ENCODE measurements at places on chromosomes 12 and 14. TPM values are rescaled to one million over a fixed set of nuclear protein-coding genes. Genes with fewer than 3 reads are reported as not detected.

- peak overlapping the region; percentile 21 for H3K27ac ChIP-seq
- H3K36me3 ChIP-seq = no peaks in the 10 kb centered on the region
Measured at GRCh38 chr12:68454892-68455291, 122.7 kb upstream of the MDM1 start.

DNA sequence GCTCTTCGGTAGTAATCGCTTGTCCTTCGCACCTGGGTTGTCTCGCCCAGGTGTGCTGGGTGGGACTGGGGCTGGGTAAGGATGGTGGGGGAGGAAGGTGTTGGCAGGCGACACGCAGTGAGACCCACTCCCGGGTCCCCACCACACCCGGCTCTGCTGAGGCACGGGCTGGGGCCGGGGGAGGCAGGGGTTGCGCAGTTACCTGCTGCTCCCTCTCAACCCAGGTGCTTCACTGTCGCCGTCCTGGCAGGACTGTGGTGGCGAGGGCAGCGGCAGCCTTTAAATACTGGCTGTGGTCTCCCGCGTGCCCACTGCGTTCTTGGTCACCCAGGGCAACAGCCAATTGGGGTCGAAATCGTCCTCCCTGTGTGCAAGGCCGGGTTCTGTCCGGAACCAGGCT lies at the start of gene CCER1:
Gene CCER1 (minus strand): TSS at position 256 of the 400 bp plus-strand sequence. CDS start 434 bp downstream, outside the sequence.
- no peak within 1 kb of the TSS for H3K27ac ChIP-seq
- H3K36me3 ChIP-seq = no peaks in the 10 kb centered on the region
- no peak for DNase-seq
- H3K27me3 ChIP-seq = peaks cover 3% of the 10 kb centered on the region
- peaks cover 5% of the 10 kb centered on the region for H3K4me1 ChIP-seq
- no peak within 1 kb of the TSS for H3K4me3 ChIP-seq

DNA sequence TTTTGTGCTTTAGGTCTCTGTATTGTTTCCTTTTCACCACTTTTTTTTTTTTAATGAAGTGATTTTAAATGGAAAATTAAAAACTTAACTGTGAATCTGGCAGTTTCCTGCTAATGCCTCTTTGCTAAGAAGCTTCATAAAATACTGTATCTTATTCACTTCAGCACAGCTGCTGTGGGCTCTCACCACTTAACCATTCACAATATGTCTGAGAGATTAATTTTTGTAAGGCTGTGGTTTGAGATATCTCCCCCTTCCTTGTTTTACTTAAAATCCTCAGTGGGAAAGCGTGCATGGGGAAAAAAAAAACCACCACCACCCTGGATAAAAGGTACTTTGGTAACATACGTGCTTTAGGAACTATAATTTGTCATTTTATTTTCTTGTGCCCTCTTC lies 115.9 kb downstream of the ETV6 start:
- H3K27me3 ChIP-seq = no peaks in the 10 kb centered on the region
- DNase-seq = no peak

GRCh38 chr12:113727651-113728061 lies 238.5 kb downstream of the RBM19 start:
- H3K27ac ChIP-seq = no peak overlapping the region
- DNase-seq = no peak
- no peaks in the 10 kb centered on the region for H3K4me1 ChIP-seq

GRCh38 chr12:48954841-48955501 lies 2.3 kb downstream of the ARF3 start:
- peaks cover 2% of the 10 kb centered on the region for H3K36me3 ChIP-seq
- peaks cover 23% of the 10 kb centered on the region for H3K4me1 ChIP-seq
- H3K4me3 ChIP-seq = peak overlapping the region; percentile 55

DNA sequence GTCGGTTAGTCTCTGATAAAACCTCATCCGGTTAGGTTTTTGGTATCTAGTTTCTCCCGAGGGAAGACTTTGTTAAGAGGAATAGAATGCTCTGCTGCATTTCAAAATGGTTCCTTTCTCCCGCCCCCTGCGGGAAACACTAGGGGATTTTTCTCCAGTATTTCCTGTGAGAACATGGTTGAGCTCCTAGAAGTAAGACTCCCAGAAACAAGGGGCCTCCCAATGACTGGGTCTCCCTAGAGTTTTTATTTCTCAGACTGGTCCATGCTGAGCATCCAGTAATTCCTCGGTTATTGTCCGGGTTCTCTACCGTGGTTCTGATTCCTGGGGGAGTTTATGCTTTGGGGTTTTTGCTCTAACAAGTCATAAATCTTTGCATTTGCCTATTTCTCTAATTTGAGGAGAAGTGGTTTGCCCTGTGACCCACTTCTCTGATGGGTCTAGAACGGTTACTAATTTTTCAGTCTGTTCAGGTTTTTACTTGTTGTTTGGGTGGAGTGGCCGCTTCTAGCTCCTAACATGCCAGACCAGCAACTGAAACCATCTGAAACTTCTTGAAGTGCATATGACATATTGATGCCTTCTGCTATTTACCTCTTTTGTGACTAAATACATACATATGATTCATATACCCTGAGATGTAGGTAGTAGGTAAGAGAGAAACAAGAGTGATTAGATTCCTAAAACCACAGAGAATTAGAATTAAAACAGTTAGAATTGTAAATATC lies 25.1 kb downstream of the TESPA1 start:
- no peaks in the 10 kb centered on the region for H3K4me1 ChIP-seq
- H3K36me3 ChIP-seq = no peaks in the 10 kb centered on the region
- H3K4me3 ChIP-seq = no peak overlapping the region
- no peak overlapping the region for H3K27ac ChIP-seq
- no peak for DNase-seq
- peaks cover 9% of the 10 kb centered on the region for H3K27me3 ChIP-seq

GRCh38 chr12:120259418-120260202 lies 5.9 kb downstream of the PXN start:
- DNase-seq = no peak
- no peak overlapping the region for H3K4me3 ChIP-seq
- H3K27ac ChIP-seq = peak overlapping the region; percentile 48
- H3K27me3 ChIP-seq = no peaks in the 10 kb centered on the region
- peaks cover 78% of the 10 kb centered on the region for H3K4me1 ChIP-seq

DNA sequence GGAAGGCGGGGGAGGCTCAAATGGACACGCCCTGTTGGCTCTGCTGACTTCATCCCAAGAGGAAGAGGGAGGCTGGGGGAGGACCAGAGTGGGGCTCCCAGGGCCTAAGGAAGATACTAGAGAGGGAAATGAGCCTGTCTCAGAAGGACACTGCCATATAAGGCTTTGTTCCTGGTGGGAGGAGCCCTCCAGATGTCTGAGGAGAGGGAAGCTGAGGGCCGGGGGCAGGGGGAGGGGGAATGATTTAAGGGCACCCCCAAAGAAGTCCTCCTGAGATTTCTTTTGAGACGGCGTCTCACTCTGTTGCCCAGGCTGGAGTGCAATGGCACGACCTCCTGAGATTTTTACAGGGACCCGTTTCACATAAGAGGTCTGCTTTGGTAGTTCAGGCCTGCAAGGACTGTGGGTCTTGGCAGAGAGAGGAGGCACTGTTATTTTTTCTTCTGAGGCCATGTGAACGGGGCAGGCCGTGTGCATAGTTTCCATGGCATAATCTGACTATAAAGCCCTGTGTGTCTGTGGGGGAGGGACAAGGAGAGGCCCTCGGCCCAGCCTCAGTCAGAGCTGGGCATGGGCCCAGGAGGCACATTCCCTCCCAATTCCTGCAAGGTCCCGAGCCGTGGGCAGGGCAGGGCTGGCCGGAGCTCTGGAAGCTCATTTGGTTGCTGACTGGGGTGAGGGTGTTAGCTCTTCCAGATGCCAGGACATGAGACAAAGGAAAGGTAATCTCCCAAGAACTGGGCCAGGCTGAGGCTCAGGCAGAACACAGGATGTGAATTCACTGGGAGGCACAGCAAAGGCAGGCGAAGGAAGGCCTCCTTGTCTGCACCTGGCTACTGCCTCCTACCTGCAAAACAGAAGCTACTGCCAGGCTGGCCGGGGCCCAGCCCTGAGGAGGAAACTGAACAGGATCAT lies 22.2 kb upstream of the PLEKHG3 start:
- H3K27ac ChIP-seq = peak overlapping the region; percentile 98
- no peak overlapping the region for H3K4me3 ChIP-seq
- no peaks in the 10 kb centered on the region for H3K27me3 ChIP-seq
- DNase-seq = peak; percentile 89
- no peaks in the 10 kb centered on the region for H3K36me3 ChIP-seq

Gene MORN3
- 0.29 TPM for total RNA-seq

Gene RFX4
- total RNA-seq = not detected

Gene MMP17
- total RNA-seq = 2.9 TPM

All from osteocyte (in vitro differentiated cells).